Activated effector memory CD4-positive, alpha-beta T cell treated with Interleukin-2 at 50 U/mL for 16 hours (primary cell): ENCODE measurements at places on chromosomes 4 and X.

- no peak for DNase-seq
Observed at GRCh38 chrX:97531825-97532224, 648.1 kb downstream of the RPA4 start.

DNA sequence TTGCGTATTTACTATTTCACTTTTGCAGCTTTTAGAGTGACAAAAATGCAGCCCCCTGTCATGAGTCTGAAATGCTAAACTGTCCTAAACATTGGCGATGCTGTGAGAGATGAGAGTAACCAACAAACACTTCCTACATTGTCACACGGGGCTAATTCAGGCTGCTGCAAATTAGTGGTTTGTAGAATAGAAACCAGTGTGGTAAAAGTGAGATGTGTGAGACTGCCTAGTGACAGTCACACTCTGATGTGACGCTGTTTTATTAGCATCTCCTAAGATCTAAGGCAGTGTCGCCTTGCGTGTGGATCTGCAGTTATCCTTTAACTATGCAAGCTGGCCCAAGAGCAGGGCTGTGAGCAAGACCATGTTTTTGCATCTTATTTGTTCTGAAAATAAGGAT lies 800.2 kb upstream of the TENM3 start:
- no peak for DNase-seq

- DNase-seq: no peak
Observed at GRCh38 chr4:154578919-154579318, 11.6 kb downstream of the FGA start.

DNA sequence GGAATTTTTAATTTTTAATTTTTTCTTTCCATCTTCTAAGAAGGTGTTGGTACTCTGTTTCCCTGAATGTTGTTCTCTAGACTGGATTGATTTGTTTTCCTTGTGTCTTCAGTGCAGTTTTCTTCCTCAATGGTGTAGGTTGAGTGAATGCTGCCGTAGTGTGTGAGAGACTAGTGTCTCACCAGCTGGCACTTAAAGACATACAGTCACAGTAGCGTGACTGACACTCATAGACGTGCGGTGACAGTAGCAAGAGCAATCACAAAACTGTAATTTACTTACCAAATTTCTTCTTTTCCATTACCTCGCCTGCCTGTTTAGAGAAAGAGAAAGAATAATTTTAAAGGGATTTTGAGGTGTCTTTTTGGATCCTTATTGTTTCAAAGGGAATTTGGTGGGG lies 21.4 kb upstream of the PGM2 start:
- no peak for DNase-seq

- DNase-seq: no peak
Observed at GRCh38 chrX:47247999-47248320, 15.2 kb downstream of the USP11 start.

DNA sequence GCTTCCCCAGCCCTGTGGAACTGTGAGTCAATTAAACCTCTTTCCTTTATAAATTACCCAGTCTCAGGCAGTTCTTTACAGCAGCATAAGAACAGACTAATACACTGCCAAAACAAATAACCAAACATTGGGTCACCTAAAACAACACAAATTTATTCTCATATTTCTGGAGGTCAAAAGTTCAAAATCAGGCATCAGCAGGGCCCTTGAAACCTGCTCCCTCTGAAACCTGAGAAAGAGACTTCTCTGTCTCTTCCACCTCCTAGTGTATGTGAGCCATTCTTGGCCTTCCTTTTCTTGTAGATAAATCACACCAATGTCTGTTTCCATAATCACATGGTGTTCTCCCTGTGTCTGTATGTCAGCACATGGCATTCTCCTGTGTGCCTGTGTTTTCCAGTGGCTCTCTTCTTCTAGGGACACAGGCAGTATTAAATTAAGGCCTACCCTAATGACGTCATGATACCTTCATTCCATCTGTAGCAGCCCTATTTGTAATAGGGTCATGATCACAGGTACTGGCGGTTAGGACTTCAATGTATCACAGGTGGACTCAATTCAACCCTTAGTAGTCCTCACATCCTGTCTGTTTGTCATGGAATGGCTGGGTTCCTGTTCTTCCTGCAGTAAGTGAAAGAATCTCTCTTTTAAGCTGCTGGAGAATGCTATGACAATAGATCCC lies 147.3 kb upstream of the CLNK start:
- no peak for DNase-seq

DNA sequence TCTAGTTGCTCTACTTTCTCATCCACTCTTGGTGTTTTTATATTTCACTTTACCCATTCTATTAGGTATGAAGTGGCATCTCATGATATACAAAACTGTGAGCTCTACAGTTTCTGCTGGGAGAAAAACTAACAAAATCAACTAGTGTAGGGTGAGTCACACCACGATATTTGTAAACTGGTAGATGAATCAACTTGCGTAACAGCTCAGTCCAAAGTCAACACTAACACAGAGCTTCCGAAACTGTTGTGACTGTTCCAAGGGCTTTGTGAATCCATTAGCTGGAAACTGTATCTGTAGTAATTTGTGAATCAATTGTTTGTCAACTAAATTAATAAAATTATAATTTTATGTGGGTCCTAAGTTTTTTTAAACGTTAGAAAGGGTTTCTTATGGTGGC lies 119.8 kb upstream of the TSPAN5 start:
- DNase-seq: no peak

- DNase-seq: no peak
Observed at GRCh38 chrX:31656013-31656412, 584.2 kb upstream of the FTHL17 start.

DNA sequence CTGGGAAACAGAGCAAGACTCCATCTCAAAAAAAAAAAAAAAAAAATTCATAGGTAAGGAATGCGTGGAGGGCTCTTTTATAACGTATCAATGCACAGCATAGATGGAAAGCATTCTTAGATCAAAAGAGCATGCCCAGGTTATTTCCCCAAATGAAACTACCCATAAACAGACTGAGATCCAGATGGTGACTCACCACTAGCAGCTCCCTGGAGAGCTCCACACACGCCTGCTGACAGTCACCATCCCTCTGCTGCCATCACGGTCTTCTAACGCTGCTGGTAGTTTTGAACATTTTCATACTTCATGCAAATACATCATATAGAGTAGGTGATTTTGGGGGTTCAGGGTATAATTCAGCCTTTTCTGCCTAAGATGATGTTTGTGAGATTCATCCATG lies 136.9 kb downstream of the ASMT start:
- DNase-seq: no peak

DNA sequence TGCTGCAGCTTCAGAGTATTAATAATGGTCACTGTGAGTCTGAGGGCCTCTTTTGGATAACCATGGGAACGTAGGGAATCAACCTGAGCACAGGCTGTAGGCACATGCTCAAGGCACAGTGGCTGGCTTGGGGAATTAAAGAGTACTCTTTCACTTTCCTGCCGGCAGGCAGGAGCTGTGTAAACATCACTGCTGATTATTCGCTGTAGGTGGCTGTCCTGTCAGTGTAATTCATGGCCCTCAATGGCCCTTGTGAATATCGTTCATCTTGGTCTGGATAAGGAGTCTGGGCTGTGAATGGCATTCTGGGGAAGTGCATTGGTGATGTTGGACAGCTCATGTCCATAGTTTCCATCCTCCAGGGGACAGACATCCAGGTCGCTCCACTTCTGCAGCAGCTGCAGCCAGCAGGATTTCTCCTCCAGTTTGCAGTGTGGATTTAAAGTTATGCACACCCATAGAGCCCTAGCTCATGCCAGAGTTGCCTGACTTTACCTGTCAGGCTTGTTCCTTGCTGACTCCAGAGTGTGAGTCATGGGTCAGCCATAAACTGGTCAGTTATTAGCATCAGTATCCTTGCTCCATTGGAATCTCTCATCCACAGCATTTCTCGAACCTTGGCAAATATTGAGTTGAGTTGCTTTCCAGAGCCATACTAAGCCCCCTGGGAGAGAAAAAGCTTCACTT lies 43.0 kb downstream of the C4orf33 start:
- no peak for DNase-seq

GRCh38 chr4:69843932-69844331 lies 16.0 kb downstream of the SULT1E1 start:
- DNase-seq: no peak

DNA sequence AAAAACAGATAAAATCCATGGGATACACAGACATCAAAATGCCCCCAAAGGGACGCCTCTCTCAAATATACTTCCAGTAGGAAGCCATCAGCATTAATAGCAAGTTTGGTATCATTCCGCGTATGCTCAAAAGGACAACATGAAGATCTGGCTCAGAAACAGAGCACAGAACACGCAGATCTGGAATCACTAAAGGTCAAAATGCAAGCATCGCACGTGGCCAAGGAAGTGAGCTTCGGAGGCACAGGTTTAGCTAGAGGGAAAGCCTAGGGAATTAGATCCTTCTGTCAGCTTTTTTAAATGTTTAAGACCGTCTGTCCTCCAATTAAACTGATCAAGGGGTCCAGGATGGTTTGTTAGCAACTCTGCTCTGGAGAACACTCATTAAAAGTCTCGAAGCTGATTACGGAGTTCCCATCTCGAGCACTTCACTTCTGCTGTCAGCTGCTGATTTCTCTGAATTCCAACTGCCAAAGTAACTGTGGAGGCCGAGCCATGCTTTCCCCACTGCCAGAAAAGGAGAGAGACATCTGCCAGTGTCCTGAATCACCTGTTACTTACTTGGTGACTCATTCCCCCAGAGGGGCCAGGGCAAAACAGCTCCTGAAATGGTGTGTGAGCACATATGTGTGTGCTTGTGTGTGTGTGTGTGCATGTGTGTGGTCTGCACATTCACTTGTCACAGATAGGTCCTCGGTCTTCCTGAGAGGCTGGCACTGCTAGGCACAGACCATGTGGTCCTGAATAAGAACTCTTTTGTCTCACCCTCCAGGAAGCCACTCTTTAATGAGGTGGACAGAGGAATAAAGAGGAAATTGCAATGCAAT lies 177.7 kb upstream of the PPARGC1A start:
- no peak for DNase-seq

DNA sequence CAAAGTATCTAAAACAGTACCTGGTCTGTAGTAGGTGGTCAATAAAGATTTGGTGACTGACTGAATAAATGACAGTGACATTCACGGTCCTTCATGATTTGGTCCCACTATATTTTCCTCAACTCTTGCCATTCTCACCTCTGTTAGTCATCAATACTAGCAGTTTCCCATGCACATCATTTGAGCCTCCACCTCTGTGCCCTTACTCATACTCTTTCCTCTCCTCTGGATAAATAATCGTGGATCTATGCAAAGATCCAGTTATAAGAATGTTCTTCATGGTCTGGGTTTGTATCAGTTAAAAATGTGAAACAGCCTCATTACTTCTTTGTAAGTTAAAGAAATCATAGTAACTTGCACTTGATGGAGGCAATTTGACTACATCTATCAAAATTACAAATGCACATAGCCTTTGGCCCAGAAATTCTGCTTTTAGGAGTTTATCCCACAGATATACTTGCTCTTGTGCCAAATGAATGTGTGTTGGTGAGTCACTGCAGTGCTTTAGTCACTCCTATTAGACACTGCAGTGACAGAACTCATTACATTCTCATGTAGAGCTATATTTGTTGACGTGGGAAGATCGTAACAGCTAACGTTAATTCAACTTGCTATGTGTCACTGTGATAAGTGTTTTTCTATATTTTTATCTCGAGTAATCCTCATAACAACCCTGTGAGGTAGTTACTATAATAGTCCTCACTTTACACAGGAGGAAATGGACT lies 121.9 kb upstream of the SMIM10 start:
- no peak for DNase-seq

GRCh38 chr4:148654131-148654530 lies 211.9 kb upstream of the NR3C2 start:
- DNase-seq: no peak

GRCh38 chrX:119880076-119880475 lies 8.4 kb downstream of the NDUFA1 start:
- DNase-seq: no peak

GRCh38 chr4:43348591-43348990 lies 456.1 kb downstream of the GRXCR1 start:
- no peak for DNase-seq
